ENCODE measurements at places on chromosomes 3 and 15. TPM values are rescaled to one million over a fixed set of nuclear protein-coding genes. Genes with fewer than 3 reads are reported as not detected.

VGLL4 gene
- 49.2 TPM for total RNA-seq

GRCh38 chr3:132563420-132564069 is 33.5 kb upstream of the ACKR4 start:
- no peaks in the 10 kb centered on the region for H3K36me3 ChIP-seq
- H3K4me3 ChIP-seq: no peak overlapping the region
- H3K27ac ChIP-seq: no peak overlapping the region

DNA sequence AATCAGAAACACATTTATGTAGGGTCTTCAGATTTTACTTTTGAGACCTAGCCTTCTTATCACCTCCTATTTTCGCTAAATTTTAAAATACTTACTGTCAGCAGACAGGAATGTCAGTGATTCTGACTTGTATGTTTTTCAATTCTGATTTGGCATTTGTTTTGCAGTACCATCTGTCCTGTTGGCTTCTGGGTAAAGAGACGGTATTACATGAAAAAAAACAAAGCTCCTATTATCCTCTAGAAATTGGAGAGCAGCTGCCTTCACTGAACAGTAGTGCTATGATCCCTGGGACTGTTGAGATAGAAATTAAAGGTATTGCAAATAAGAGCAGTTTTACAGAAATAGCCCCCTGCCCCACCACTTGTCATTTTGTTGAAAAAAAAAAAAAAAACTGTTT is 8.4 kb downstream of the ARMC8 start:
- no peaks in the 10 kb centered on the region for H3K4me1 ChIP-seq
- DNase-seq: no peak
- no peak overlapping the region for H3K4me3 ChIP-seq
- no peaks in the 10 kb centered on the region for H3K27me3 ChIP-seq

IQCF2 gene
- not detected for total RNA-seq

- H3K4me3 ChIP-seq: no peak overlapping the region
- no peaks in the 10 kb centered on the region for H3K36me3 ChIP-seq
- no peak for DNase-seq
- H3K27me3 ChIP-seq: no peaks in the 10 kb centered on the region
These were observed 182.2 kb downstream of the ABHD5 start for GRCh38 chr3:43872901-43873300.

- no peak for DNase-seq
- no peak overlapping the region for H3K27ac ChIP-seq
- no peaks in the 10 kb centered on the region for H3K27me3 ChIP-seq
- H3K4me3 ChIP-seq: no peak overlapping the region
- H3K4me1 ChIP-seq: peaks cover 2% of the 10 kb centered on the region
These were observed 73.5 kb downstream of the CLASP2 start for GRCh38 chr3:33644582-33644981.

COX5A gene
- 65.5 TPM for total RNA-seq

RBMS3 gene
- 19.9 TPM for total RNA-seq

GRCh38 chr3:143763564-143764162 is 84.6 kb downstream of the SLC9A9 start:
- H3K27ac ChIP-seq: no peak overlapping the region
- DNase-seq: peak; percentile 45
- no peaks in the 10 kb centered on the region for H3K27me3 ChIP-seq

DUOX2 gene
- 0.05 TPM for total RNA-seq

Data from thymus (tissue), 14 donors.